ENCODE measurements at places on chromosomes 6 and 20.

- no peak for DNase-seq
Measured at GRCh38 chr20:8803065-8803464, 265.8 kb upstream of the PLCB4 start.

DNA sequence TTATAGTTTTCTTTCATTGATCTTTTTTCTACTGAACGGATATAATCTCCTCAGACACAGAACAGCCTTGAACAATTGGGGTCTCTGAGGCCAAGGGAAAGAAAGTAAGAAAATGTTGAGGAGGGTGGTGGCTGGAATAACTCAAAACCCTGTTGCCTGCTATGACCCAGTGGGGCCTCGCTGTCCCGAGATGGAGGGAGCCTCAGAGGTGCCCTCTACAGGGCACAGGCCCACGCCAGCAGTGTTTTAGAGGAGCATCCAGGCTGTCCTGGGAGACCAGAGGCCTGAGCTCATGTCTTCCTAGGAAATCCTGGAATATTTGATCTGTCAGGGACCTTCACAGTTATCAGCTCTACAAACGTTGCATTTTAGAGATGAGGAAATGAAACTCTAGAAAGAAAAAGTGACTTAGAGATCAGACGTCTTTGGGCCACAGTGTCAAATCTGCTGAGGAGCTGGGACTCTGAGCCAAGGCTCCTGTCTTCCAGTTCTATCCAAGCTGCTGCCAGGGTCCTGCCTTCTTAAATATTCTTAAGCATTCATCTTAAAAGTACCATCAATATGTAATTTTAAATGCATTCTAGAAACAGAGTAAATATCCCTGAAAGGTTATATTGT is 26.3 kb downstream of the ALDH5A1 start:
- DNase-seq, result peak; percentile 8

- no peak for DNase-seq
Measured at GRCh38 chr20:58223358-58223941, 5.0 kb downstream of the ANKRD60 start.

DNA sequence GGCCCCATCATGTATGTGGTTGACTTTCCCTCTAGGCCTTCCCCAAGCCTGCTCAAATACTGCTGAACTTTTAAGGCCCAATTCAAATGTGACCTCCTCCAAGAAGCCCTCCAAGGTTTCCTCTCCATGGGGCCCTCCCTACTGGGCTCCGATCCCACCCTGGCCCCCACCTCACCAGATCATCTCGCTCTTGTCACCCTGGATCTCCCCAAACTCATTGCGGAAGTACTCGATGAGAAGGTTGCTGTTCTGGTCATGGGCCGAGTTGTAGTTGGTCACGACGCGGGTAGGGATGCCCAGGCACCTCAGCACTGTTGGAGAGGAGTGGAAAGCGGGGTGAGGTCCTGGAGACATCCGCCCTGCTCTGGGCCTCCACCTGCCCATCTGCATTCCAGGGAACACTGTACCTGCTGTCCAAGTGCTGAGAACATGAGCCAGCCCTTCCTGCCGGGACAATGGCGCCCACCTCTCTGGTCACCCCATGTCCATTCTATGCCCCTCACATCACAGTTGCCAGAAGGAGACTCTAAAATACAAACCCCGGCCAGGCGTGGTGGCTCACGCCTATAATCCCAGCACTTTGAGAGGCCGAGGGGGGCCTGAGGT is 23.1 kb downstream of the TGM2 start:
- DNase-seq, result no peak

- DNase-seq, result no peak
Measured at GRCh38 chr20:37379967-37380828, 34.3 kb downstream of the SRC start.

DNA sequence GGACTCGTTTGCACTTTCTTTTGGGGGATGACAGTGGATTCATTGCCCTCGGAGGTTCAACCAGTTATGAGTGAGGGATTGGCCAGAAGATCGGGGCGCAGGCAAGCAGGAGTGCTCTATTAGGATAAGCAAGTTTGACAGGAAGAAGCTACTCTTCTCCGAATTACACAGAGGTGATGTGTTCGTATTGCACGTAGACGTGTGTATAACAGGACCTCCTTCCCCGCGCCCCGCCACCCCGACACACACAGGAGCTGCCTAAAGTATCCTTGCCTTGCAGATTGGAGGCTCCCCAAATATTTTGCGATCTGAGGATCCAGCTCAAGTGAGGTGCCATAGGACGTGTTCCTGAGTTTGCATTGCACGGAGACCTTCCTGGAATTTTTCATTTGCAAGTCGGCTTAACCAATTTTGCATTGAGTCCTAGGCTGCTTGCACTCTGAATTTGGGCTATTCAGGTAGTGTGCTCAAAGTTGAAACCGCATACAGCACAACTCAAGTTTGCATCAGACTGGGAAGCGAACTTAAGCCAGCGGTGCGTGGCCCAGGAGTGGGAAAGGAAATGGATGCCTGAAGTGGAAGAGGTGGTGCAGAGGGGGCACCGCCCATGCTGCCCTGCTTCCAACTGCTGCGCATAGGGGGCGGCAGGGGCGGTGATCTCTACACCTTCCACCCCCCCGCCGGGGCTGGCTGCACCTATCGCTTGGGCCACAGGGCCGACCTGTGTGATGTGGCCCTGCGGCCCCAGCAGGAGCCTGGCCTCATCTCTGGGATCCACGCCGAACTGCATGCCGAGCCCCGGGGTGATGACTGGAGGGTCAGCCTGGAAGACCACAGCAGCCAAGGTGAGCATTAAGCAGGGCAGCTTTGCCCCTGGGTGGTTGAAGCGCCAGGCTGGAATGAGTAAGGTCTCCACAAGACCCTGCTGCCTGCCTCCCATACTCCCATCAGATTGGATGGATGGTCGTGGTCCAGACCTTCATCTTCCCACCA is 770 bp downstream of the TCF19 start:
- no peak for DNase-seq

GRCh38 chr6:43878823-43879495 is 108.9 kb downstream of the VEGFA start:
- no peak for DNase-seq

DNA sequence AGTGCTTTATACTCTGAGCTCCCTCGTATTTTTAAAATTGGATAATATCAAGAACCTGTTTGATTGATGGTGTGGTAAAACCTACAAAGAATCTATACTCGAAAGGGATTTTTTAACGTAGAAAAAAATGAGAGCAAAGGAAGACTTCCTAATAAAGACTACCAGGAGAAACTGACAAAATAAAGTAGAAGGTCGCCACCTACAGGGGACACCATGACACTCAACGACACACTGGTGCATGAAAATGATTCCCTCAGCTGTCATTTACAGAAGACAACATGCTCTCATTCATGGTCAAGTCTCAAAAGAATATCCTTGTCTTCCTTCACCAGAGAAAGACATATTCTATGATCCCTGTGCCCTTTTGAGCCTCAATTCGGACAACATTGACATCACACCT is 10.1 kb upstream of the NHSL1 start:
- no peak for DNase-seq

GRCh38 chr6:159978291-159979135 is 9.6 kb downstream of the IGF2R start:
- no peak for DNase-seq

DNA sequence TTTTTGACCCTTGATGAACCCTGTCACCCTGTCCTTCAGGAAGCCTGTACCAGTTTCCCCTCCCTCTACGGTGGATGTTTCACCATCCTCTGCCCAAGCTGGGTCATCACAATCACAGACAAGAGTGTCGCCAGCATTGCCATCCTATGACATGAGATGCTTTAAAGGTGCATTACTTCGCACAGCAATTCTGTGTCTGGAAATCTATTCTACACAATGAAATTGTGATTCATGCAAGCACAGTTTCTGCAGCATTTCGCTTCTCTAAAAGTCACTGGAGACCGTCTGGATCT is 2.5 kb upstream of the ULBP2 start:
- DNase-seq, result no peak

DNA sequence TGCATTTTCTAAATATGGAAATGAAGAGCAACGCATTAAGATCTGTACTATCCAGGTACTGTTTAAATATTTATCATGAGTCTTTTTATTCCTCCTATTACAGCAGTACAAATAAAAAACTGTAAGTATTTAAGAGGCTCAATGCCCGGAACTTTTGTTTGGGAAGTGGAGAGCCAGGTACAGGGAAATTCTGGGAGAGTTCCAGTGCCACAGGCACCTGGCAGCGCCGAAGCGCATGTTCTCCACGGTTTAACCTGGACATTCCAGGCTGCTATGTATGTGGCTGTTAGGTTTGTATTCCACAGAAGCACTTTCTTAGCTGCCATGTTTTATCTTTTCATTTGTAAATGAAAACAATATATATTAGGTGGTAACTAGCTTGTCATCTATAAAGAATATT is 81.7 kb downstream of the PREP start:
- no peak for DNase-seq

DNA sequence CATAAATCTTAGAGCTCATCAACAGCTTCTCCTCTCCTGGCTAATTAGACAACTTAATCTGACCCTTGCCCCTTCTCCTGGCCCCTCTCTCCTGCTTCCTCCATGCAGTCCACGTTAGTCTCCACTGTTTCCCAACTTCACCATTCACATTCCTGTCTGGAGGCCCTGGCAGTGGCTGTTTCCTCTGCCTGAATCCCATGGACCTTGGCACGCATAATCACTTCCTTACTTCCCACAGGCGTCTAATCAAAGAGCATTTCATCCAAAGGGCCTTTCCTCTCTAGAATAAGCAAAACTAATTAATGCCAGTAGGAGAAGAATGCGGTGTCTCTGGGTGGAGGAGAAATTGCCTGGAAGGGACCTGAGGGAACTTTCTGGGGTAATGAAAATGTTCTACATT is 16.4 kb upstream of the XRN2 start:
- no peak for DNase-seq

- no peak for DNase-seq
Measured at GRCh38 chr20:41275301-41275731, 42.2 kb downstream of the ZHX3 start.

GRCh38 chr20:22801528-22801927 is 217.2 kb upstream of the FOXA2 start:
- DNase-seq, result no peak
